ENCODE measurements at places on chromosomes 5 and 9.

- DNase-seq = peak; percentile 89
Observed at GRCh38 chr5:153551537-153552079, 61.1 kb downstream of the GRIA1 start.

DNA sequence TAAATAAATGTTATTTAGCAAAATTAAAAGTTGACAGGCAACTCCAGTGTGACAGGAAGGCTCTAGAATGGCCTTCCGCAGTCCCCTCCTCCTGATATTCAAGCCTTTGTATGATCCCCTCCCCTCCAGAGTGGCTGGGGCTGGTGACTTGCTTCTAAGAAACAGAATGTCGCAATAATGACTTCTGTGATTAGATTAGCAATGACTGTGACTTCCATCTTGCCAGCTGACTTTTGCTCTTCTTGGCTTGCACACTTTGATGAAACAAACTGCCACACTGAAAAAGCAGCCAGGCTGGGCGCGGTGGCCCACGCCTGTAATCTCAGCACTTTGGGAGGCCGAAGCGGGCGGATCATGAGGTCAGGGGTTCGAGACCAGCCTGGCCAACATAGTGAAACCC lies 106.5 kb upstream of the LARP1 start:
- DNase-seq = peak; percentile 31

DNA sequence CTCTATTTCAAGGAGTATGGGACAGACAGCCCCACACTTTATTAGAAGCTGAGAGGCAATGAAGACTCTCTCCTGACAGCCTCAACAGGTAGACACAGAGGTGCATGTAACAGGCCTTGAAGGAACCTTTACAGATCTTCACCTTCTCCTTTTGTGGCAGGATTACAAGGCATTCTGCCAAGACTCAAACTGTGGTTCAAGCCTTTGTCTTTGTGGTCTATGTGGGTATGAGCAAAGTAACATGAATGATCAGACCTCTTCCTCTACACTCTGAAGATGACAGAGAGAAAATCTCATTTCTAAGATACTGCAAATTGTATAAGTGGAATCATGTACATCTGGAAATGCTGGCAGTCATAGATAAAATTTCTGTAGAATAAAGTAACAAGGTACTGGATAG lies 346.9 kb downstream of the CDH9 start:
- DNase-seq = no peak

- DNase-seq = peak; percentile 34
Observed at GRCh38 chr5:39178171-39178570, 41.2 kb downstream of the FYB1 start.

DNA sequence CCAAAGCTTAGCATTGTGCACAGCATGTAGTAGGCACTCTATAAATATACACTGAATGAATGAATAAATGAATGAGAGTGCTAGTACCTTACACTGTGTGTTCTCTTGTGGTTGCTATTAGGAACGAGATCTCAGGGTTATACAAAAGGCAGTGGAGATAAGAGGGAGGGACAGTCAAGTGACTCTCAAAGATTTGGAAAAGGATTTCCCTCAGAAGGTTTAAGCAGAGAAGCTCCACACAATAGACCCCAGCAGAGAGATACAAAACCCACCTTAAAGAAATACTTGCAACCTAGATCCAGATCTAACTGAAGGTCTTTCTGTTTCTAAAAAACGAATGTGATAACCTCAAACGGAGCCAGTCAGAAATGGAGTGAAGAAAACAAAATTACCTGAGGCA lies 11.8 kb upstream of the EFNA5 start:
- no peak for DNase-seq

GRCh38 chr9:16181539-16181938 lies 628.7 kb downstream of the CCDC171 start:
- DNase-seq = no peak

DNA sequence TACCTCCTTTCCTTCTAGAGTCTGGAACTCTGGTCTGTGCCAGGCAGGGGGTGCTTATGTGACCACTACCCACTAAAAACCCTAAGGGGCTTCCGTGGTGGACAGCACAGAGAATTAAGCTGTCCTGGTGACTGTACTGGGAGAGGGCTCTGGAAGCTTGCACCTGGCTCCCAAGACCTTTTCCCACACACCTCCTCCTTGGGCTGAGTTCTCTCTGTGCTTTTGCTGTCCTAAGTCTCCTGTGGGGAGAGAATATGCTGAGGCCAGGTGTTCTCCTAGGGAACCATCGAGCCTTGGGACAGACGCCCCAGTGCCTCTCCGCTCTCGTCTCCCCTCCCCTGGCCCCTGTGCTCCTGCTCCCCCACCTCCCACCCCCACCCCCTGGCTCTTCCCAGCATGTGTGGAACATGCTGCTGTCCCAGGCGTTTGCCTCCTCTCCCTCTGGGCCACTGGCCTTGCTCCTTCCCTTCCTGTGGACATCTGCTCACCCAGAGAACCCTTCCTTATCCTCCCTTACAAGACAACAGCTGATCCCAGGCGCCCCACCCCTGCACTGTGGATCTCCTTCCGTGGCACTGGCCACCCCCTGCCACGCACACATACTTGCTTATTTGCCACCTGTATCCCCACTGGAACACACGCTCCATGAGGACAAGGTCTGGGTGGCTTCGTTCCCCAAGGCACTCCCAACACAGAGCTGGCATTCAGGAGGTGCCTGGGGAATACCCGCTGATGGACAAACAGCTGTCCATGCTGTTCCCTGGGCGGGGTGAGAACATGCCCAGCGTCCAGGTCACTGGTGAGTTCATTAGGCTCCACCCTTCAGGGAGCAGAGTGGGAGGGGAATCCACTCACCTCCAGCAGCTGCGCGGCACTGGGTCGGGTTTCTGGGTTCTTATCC lies 83.0 kb downstream of the STK10 start:
- no peak for DNase-seq

- DNase-seq = no peak
Observed at GRCh38 chr9:134802216-134802795, 78.3 kb upstream of the FCN2 start.

DNA sequence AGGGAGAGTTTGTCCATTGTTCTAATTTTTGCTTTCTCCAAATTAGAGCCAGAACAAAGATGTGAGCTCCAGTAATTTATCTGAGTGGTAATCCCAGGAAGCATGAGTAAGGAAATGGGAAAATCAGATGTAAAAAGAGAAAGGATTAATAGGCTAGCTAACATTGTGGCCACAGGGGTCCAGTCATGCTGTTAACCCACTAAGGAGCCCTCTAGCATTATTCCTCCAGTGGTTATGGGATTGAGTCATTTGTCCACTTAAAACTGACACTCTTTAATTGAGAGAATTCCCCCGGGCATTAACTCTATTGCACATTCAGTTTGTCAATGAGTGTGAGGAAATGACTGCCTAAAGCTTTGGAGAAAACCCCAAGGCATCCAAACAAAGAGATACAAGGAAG lies 700.3 kb upstream of the TYRP1 start:
- DNase-seq = no peak

DNA sequence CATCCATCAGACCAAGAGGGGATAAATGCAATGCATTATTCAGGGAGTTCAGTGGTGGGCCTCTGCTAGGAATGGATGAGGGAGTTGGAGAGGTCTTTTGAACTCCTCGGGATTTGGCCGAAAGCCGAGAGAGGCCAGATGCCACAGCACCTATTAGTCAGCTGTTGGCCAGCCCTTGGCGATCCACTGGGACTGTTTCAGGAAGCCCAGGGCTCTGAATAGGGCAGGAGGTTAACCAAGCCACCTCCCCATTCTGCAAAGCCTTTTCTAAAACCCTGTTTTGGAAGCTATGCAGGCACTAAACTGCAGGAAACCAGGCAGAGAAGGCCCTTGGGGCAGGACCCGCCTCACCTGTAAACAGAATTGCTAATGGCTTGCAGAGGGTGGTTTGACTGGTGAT lies 37.8 kb downstream of the ASTN2 start:
- DNase-seq = no peak

DNA sequence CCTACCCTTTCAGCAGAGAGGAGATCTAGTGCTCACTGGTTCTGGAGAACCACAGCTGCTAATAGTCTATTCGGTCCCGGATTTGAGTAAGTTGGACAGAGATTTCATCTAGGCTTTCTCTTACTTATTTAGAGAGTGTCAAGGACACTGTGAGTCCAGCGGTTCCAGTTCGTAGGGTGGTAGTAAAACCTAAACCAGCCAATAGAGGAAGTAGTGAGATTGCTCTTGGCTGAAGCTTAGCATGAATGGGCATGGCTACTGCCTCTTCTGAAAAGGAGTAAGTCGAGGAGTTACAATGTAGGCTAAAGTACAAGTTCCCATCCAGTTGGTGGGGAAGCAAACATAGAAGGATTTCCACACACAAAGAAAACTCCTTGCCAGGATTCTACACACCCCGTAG lies 109.6 kb upstream of the MOCS2 start:
- DNase-seq = no peak

DNA sequence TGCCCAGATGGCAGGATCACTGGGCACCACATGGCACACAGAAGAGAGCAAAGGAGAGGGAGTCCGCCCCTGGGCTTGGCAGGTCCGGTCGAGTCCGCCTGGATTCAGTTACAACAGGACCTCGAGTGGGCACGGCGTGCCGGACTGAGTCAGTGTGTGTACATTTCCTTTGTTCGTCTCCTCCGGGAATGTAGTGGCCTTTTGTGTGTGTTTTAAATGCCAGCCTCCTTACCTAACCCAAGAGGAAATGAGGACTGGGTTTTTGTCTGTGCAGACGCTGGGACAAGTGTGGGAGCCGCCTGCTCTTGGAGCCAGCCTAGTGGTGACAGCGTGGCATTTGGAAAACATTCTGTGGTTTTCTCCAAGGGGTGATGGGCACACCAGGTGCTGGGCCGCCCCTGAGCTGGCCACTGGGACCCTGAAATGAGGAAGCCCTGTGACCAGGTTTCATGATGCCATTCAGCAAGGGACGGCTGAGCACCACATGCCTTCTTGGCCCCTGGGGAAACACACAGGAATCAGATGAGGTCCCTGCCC lies 9.6 kb downstream of the NEK6 start:
- peak; percentile 83 for DNase-seq

GRCh38 chr5:116626945-116627679 lies 52.5 kb upstream of the SEMA6A start:
- no peak for DNase-seq

DNA sequence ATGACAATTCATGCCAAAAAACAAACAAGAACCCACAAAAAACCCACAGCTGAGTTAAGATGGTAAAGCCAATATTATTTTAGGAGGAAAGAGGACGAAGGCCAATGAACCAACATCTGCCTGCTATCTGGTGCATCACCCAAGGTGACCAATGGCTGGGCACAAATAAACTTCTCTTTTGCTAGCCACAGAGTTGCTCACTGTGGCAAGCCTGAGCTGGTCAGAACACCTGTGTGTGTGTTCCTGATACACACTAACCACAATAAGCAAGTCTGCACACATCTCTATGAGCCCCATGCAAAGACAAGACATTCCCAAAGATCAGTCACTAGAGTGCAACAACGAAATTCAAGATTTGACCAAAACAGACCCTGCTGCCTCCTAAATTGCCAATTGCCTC lies 63.1 kb downstream of the RNF38 start:
- no peak for DNase-seq

GRCh38 chr5:158039911-158040347 lies 181.0 kb upstream of the CLINT1 start:
- no peak for DNase-seq

GRCh38 chr9:26261503-26262330 lies 583.5 kb upstream of the TUSC1 start:
- DNase-seq = peak; percentile 82

GRCh38 chr9:81878530-81878929 lies 49.7 kb upstream of the SPATA31D4 start:
- DNase-seq = no peak

GRCh38 chr5:56480078-56480704 lies 247.1 kb upstream of the ANKRD55 start:
- no peak for DNase-seq

GRCh38 chr9:113428062-113428615 lies 17.6 kb downstream of the C9orf43 start:
- DNase-seq = peak; percentile 16

DNA sequence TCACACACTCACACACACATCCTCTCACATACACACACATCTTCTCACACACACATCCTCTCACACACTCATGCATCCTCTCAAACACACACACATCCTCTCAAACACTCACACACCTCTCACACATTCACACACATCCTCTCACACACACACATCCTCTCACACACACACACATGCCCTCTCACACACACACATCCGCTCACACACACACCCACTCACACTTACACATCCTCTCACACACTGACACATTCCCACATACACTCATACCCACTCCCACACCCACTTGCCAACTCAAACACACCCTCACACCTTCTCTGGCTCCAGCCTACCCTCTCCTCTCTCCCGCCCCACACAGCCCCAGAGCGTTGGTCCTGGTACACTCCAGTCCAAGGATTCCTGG lies 127.9 kb upstream of the SLC30A5 start:
- no peak for DNase-seq

DNA sequence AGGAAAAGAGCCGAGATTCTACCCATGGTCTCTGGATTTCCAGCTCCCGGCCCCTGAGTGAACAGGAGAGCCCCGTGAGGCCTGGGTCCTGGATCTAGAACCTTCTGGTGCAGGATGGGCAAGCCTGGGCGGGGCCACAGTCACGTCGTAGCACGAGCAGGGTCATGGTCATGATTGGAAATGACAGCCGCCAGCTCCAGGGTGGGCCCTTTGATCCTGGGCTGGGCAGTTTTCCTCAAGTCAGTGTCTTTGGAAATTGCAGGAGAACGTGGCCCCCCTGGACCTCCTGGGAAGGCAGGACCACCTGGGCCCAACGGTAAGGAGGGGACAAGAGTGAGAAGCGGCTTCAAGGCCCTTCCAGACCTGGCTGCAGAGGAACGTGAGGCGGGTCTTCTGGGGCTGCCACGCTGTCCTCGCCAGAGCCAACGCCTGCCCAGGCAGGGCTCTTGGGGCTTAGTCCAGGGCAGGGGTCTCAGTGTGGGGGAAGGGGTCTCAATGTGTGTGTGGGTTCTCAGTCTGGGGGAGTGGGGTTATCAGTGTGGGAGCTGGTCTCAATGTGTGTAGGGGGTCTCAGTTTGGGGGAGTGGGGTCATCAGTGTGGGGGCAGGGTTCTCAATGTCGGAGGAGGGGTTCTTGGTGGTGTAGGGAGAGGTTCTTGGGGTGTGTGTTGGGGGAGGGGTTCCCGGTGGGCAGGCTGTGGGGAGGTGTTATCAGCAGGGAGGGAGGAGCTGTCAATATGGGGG lies 2.6 kb downstream of the FCN2 start:
- no peak for DNase-seq

DNA sequence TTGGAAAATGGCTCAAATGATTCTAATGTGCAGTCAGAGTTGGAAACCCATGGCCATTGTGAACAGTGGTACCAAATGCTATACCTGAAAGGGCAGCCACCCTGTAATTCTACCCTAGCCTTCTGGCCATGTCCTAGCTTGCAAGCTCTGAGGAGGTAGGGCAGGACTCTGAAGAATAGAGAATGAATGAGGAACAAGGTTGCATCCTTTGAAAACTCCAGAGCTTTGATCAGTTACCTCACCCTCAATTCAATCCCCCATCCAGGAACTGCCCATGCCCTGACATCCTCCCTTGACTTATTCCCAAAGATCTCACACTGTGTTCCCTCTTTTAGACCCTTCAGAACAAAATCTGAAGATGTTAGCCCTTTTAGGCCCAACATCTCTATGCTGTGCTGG lies 17.8 kb upstream of the ERMP1 start:
- no peak for DNase-seq

GRCh38 chr5:66529704-66530103 lies 66.5 kb upstream of the MAST4 start:
- DNase-seq = no peak

Data from fibroblast of pulmonary artery (primary cell).